ENCODE measurements at places on chromosomes 3 and 15.

GRCh38 chr15:60590935-60591495, 112.1 kb upstream of the ICE2 start:
- peak; percentile 35 for DNase-seq

- no peak for DNase-seq
These were observed 36.5 kb downstream of the TGFBR2 start for GRCh38 chr3:30642849-30643361.

GRCh38 chr3:99402755-99403154, 235.6 kb upstream of the COL8A1 start:
- DNase-seq, result no peak

- DNase-seq, result no peak
These were observed 441.1 kb downstream of the NLGN1 start for GRCh38 chr3:173838644-173839043.

GRCh38 chr3:149605902-149606301, 51.9 kb downstream of the WWTR1 start:
- no peak for DNase-seq

- DNase-seq, result no peak
These were observed 298.1 kb upstream of the KCNMB2 start for GRCh38 chr3:178238179-178238578.

Data from HuH-7.5 (cell line).